SJSA1 (cell line): ENCODE measurements at places on chromosomes 11 and 22.

- DNase-seq: no peak
These were observed 68.1 kb upstream of the FGF3 start for GRCh38 chr11:69887330-69887729.

- DNase-seq: peak; percentile 51
These were observed 468.0 kb downstream of the OPCML start for GRCh38 chr11:133064152-133064877.

DNA sequence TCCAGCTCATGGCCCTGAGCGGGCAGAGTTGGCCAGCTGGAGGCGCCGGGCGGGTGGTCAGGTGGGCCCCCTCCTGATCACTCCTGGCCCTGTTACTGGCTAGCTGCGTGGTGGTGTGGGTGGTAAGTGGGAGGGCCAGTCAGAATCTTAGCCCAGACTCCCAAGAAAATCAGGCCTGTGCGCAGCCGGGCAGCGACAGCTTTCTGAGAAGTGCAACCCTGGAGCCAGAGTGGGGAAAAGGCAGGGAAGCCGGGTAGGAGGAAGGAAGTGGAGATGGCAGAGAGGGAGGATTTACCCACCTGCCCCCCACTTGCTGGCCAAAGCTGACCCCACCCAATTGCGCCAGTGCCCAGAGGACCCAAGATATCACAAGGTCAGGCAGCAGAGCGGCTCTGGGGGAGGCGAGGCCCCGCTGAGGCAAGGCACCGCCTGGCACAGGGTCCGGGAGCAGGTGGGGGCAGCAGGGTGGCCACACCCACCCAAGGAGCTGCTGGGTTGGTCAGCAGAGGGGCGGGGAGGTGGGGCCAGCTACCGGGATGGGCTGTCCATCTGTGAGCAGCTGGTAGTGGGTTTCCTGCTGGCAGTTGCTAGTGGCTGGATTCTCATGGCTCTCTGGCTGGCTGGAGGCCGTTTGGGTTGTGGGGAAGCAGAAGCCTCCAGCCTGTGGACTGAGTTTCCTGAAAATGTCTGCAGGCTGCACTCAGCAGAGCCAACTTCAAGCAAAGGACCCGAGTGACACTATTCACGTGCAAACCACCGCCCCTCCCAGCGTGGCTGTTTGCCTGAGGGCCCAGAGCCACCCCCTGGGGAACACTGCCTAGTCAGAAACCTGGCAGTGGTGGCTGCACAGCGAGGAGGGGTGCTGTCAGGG lies 196.4 kb downstream of the IGLL1 start:
- no peak for DNase-seq

DNA sequence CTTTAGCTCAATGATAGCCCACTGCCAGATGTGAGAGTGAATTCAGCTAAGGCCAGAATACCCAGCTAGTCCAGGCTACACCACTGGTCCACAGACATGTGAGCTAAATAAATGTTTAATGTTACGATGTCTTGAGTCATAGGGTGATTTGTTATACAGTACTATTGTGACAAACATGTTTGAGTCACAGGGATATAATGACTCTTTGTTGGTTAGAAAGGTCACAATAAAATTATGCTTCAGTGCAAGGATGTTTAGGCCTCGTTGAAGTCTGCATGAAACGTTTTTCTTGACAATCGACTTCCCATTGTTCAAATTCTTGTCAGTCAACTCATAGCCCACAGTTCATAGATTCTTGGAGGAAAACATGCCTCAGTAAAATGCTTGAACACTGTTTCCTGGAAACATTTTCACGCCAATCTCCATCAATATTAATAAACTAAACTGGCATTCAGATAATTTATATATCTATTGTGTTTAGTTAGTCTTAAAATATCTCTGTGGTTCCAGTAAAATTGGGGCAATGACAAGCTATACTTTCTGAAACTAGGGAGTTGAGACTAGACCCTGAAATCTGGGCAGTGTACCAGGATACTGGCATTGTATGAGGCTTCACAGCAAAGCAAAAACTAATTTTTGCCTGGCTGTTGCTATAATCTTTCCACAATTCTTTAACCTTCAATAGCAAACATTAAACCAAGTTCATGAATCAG lies 650.8 kb upstream of the KIRREL3 start:
- peak; percentile 41 for DNase-seq

- DNase-seq: no peak
These were observed 67.1 kb downstream of the CCDC34 start for GRCh38 chr11:27295928-27296327.

GRCh38 chr11:32418836-32419235 lies 16.5 kb downstream of the WT1 start:
- DNase-seq: no peak

DNA sequence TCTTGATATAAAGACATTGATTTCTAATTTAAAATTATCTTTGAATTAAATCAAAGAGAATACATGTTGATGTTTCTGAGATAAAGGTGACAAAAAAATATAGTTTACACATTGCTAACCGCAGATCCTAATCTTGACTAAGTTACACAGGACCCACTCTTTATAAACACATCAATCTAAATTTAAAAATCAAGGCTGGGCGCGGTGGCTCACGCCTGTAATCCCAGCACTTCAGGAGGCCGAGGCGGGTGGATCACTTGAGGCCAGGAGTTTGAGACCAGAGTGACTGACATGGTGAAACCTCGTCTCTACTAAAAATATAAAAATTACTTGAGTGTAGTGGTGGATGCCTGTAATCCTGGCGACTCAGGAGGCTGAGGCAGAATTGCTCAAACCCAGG lies 1.9 kb downstream of the ARFGAP3 start:
- DNase-seq: no peak

DNA sequence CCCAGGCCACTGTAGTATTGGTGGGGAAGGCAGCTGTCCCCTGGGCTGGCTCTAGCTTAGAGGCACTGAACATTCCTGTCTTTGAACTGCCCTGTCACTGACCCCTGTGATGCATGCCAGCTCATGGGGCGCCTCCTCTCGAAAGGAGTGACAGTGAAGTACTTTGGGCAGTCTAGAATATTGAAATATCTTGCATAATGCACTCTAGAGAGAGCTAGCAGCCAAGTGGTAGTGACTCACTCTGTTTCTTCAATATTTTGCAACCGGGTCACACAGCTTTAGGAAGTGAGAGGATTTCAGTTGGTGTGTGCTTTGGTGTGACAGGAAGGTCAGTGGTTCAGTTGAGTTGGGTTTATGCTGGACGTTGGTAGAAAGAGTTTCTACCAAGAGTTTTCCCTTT lies 35.5 kb upstream of the ST14 start:
- no peak for DNase-seq

- DNase-seq: peak; percentile 33
These were observed 489.5 kb downstream of the TBC1D22A start for GRCh38 chr22:47251911-47252310.

DNA sequence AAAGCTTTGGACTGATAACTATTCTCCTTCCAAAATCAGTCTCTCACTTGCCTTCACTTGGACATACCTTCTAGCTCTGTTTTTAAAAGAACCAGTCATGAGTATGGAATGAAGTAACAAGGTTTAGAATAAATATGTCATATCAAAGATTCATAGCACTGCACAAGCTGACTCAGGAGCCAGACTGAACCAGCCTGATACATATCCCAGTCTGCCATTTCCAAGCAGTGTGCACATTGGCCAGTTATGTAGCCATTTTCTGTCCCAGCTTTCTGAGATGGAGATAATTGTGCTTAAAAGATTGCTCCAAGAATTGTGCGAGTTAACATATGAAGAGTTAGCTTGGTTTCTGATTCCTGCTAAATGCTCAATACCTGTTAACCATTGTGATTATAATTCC lies 311.3 kb downstream of the C11orf87 start:
- DNase-seq: no peak

DNA sequence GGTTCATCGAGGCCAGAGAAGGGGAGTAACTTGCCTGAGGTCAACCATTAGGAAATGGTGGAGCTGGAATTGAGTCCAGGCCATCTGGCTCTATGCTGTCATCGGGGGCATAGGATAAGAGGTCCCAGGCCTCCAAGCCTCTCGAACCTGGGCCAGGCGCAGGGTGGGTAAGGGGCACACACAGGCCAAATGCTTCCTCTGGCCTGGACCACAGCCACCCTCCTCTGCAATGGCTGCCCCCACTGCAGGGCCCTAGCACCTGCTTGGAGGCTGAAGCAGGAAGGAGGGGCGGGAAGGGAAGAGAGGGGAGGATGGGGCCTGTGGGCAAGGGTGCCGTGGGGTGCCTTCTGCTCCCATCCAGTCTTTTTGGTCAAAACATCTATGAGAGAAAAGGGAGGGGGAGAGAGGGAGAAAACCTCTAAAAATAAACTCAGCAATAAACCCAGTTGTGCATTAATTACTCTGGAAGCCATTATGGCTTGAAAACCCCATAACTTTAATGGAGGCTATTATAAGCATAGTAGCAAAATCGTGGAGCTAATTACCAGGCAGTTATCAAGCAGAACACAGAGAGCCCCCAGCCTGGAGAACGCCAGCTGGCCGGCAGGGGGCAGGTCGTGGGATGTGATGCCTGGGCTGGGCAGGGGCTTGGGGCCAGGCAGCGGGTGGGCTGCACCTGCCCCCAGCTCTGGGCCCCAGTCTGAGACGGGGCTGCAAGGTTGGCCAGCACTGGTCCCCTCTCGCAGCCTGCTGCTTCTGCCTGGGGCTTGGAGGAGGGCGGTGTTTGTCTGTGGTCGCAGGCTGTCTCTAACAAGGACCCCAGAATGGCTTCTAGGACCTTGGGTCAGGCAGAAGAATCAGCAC lies 21.1 kb downstream of the B3GAT1 start:
- no peak for DNase-seq

DNA sequence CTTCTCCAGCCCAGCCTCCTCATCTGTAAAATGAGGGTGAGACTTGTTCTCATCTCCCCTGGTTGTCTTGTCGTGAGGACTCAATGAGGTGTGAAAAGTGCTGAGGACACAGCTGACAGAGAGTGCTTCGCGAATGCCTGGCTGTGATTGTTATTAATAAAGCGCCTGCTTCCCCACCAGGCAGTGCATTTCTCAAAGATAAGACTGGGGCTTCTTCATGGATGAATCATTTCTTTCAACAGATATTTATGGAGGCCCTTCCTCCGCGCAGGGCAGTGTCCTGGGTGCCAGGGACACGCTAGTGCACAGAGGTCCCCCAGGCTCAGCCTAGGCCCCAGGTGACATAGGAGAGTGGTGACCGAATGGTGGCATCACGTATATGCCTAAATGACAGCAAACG lies 34.3 kb upstream of the SHISAL1 start:
- no peak for DNase-seq

DNA sequence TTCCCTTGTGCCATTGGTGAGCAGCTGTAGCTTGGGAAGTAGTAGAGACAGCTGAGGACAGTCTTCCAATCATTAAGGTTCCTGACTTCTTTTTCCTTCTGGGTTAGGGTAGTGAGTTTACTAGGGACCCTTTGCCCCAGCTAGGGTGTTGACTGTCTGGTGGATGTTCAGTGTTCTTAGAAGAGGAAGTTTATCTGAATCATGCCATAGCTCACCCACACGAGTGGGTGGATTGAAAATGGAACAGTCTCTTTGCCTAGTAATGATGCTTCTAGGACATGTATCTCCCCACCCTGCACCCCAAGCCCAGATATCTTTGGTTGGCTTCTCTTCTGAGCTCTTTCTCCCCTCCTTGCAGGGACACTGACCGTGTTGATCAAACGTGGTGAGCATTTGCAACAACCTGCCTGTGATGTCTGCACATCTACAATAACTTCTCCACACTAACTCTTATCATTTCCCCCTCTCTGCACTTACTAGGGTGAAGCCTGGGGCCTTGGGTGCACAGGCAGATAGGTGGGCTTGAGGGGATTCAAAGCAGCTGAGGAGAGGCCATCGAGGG lies 57.1 kb upstream of the HORMAD2 start:
- DNase-seq: no peak

- no peak for DNase-seq
These were observed 371.2 kb downstream of the DYNC2H1 start for GRCh38 chr11:103480421-103480820.

GRCh38 chr22:36964106-36964505 lies 50.7 kb downstream of the CSF2RB start:
- DNase-seq: no peak

DNA sequence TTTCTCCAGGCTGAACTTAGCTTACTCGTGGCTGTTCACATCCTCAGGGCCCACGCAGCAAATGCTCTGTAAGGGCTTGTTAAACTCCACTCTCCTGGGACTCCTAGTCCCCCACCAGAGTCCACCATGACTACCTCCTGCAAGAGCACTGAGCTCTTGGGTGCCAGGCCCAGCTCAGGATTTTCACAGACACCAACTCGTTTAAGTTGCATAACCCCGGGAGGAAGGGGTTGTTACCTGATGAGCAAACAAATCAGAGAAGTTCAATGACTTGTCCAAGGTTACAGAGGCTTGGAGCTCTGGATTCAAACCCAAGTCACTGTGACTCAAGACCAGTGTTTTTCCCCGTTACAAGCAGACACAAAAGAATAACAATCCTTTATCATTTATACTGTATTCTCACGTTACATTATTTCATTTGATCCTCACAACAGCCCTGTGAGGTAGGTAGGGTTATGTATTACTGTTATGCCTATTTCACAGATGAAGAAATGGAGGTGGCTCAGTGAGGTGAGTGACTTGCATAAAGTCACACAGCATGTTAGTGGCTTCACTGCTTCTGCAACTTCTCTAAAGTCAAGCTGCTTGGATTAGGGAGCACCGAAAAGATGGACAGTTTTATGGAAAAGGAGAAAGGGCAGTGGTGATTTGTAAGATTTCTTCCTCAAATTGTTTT lies 17.4 kb downstream of the KCTD21 start:
- no peak for DNase-seq

DNA sequence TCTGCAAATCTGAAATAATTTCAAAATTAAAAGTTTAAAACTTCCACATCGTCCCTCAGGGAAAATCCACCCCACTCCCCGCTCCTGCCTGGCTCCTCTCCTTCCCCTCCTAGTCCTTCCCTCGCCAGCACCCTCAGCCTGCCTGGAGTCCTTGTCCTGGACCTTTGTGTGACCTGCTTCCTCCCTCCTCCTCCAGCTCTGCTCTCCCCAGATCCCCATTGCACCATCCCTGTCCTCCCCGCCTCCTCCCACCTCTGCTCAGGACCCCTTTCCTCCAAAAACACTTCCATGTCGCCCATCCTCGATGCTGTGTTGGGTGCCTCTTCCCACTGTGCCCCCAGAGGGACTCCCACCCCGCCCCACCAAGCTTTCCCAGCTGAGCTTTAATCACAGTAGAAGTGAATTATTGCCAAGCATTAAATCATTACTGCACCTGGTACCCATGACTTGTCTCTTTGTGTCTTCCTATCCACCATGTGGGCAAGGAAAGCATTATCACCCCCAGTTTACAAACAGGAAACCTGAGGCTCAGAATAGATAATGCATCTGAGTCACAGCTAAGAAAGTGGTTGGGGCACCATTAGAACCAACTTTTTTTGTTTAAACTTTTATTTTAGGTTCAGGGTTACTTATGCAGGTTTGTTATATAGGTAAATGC lies 2.4 kb upstream of the ZP1 start:
- DNase-seq: no peak

GRCh38 chr22:30239488-30240405 lies 6.8 kb downstream of the LIF start:
- no peak for DNase-seq

- no peak for DNase-seq
These were observed 15.4 kb downstream of the FOLR3 start for GRCh38 chr11:72150882-72151281.
